ENCODE measurements at places on chromosomes 3 and 15.

DNA sequence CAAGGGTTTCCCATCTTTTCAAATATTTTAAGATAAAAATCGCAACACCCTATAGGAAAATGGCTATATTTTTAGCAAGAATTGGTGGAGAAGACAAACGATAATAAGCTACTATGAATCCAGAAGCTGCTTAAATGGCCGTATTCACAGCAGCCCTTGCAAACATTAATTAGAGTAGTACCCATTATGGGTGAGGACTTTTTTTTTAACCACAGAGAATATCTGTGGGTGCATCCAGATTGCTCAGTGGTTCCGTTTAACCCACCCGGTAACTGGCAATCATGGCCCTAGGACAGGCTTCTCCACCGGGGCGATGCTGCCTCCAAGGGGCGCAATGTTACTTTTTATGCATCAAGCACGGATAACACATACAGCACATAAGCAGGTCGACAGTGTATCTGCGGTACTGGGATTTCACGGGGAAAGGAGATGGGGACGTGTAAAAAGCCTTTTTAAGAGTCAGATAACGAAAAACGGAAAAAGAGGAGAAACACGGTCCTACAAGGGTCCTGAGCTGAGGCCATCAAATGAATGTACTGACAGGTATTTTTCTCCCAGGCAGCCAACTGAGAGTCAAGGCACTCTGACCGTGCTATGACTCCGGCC lies 968 bp upstream of the TMEM266 start:
- DNase-seq = no peak

DNA sequence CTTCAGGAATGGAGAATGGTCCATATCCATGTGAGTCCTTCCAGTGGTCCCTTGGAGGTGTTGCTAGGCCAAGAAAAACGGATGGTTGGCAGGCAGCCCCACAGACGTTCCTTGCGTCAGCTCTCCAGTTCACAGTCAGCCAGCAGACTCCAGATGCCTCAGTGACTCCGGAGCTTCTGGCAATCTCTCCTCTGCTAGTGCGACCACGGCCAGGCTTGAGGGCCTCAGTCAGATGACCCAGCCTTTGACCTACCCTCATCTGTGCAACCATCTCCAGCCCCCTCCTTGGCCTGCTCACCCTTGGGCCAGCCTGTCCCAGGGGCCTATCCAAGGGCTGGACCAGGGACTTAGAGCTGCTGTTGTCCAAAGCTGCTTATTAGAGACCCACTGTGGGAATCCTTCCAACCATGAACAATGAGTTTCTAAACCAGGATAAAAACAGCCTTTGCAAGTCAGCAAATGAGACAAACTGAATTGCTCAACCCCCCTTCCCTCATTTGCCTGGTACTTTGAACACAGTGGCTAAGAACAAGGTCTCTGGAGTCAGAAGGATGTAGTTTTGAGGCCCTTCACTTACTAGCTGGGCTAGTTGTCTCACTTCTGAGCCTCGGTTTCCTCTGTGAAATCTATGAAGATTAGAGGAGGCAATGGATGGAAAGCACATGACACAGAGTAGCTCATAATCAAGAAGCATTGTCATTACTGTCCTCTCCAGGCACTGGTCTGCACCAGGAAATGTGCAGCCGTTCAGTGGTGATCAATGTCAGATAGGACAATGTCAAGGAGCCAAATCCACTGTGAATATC lies 44.8 kb downstream of the ANP32A start:
- DNase-seq = no peak

- no peak for DNase-seq
These were observed 484.1 kb downstream of the IGSF11 start for GRCh38 chr3:118550556-118550955.

DNA sequence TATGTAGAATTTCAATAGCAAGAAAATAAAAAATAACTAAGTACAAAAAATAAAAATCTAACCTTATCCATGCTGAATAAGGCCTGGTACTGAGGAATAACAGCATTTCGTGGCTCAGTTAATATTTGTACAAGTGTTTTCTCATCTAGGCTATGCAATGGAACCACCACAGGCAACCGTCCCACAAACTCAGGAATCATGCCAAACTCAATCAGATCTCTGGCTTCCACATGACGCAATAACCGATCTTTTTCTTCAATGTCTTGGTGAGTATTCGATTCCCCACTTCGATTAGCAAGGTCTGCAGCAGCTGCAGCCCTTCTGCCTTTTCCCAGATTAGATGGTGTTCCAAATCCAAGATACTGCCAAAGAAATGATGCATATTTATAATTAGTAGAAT lies 21.1 kb upstream of the PDCD7 start:
- DNase-seq = no peak

DNA sequence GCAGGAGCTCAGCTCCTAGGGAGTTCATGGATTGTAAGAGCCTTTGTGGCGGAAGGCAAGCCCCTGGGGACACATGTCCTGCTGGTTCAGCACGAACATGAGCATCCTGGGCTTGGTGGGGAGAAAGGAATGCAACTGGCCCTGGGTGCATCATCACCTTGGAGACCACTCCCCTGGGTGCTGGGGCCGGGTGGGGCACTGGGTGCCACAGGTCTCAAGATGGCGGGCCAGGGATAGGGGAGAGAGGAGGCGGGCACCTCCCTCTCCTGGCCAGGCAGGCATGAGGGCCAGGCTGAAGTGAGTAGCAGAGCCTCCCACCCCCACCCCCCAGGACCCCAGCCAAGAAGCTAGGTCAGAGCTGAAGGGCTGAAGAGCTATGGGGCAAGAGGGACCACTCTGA lies 768 bp downstream of the PCBP4 start:
- DNase-seq = no peak

DNA sequence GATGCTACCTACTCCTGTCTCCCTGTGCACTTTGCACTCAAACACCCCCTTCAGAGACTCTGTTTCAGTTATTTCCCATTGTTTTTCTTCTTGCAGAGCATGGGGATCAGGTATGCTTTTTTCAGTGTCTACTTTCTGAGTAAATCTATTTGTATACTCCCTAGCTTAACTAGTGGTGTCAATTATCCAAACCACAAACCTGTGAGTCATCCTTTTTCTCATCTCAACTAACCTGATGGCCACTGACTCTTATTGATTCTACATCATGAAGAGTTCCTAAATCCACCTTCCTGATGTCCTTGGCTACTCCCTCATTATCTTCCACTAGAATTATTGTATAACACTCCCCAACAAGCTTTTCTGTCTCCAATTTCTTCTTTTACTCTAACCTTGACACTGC lies 68.0 kb downstream of the DIPK2A start:
- no peak for DNase-seq

GRCh38 chr3:67059443-67059842 lies 61.3 kb downstream of the KBTBD8 start:
- no peak for DNase-seq

DNA sequence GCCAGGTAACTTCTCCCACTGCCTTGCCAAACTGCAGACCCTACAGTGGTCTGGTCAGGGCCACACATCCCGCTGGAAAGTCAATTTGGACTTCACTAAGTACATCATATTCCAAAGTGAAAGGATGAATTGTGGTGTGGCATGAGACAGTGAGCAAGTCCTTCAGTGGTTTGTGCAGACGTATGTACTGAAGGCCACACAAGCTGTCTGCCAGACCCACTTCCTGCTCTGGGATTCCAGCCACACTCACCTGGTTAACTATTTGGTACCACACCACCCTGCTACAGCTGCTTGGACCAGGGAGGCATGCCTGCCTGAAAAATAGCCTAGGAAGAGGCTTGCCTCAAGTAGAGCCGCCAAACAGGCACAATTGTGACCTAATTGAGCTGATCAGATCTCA lies 94.1 kb upstream of the STRIT1 start:
- no peak for DNase-seq

DNA sequence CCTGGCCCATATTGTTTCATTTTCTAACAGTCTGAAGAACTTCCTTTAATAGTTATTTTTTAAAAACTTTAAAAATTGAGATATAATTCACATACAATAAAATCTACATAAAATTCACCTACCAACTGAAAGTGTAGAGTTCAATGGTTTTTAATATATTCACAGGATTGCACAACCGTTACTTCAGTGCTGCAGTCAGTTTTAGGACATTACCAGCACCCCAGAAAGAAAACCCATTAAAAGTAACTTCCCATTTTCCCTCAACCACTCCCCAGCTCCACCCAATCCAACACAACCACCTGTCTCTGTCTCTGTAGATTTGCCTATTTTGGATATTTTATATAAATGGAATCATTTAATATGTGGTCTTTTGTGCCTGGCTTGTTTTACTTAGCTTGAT lies 29.6 kb downstream of the MGA start:
- no peak for DNase-seq

DNA sequence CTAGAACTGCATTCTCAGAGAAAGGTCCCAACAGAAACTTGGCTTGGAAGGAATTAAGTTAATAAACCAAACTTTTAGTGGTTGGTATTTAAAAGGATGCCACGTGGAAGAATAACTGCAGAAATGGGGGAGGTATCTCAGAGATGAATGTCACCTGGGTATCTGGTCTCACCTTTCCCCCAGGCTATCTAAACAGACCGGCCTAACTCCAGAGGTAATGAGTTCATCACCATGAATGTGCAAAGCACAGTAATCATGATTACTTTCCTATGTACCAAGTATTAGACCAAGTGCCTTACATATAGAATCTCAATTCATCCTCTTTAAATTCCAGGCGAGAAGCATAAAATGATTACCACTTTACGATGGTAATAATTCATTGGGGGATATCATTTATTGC lies 80.8 kb downstream of the FBN1 start:
- no peak for DNase-seq

- no peak for DNase-seq
These were observed 8.6 kb downstream of the IRAK2 start for GRCh38 chr3:10173095-10173925.

GRCh38 chr3:23254835-23255234 lies 51.7 kb downstream of the UBE2E2 start:
- no peak for DNase-seq

DNA sequence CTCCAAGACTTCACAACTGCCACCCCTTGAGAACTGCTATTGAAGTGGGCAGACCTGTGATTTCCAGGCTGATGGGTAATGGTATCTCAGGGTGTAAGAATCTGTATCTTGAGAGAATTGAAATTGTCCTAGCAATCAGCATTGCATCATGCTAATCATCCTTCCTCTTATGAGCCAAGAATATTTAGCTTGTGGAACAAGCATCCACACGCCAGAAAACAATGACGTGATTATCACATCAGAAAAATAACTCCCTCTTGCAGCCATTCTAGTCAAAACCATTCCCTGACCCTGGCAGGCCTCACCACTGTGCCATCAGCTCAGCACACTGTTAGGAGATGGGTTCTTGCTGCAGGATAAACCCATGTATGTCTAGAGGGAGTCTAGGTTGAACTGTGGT lies 6.7 kb downstream of the BCL2L10 start:
- no peak for DNase-seq

DNA sequence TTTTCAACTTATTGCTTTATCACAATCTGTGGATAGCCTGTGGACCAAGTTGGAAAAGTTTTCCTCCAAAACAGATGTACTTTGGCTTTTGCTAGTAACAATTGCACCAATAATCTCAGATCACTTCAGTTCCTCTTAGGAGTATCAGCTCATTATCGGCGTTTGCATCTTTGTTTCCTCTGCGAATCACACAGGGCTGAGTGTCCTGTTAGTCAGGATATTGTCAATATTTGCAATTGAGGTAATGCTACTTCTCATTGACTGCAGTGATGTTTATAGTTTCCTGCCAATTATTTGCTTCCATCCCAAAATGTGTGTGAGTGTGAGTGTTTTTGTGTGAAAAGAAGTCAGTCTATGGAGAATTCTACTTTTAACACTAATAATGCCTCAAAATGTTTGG lies 545.0 kb downstream of the SI start:
- DNase-seq = no peak

GRCh38 chr3:22372292-22373062 lies 621.5 kb upstream of the ZNF385D start:
- DNase-seq = no peak

DNA sequence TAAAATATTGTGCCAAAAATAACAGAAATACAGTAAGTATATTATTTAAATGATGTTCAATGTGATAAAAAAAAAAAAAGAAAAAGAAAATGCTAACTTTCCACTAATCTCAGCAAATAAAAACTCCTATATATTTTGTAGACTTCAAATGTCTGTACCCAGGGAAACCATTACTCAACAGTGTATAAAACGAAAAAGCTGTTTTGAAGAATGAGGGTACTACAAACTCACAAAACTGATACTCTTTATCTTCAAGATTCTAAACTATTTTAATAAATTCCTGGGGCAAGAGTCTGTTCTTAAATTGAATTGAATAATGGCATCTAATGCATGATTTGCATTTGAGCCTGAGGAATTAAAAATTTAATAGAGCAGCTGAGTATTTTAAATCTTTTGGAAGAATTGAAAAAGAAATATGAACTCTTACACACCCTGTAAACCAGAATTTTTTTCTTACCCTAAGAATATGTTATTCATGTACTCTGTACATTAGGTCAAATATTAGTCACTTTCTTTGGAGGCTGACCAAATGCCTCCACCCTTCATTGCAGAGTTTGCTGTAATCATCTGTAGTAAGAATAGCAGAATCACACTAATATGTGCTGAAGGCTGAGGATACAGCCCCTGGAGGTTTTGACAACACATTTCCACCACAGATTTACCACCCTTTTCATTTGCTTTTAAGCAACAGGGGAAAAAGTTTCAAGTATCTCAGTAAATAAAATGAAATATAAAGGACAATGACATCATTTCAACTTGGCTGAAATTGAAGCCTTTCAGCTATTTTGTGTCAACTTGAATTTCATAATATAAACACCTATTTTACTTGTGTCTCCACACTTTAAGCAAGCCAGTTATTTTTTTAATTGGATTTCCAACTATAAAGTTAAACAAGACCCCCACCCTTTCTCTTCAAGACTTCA lies 79.7 kb downstream of the FBN1 start:
- peak; percentile 88 for DNase-seq

GRCh38 chr3:156751461-156752025 lies 74.6 kb upstream of the LEKR1 start:
- peak; percentile 51 for DNase-seq

DNA sequence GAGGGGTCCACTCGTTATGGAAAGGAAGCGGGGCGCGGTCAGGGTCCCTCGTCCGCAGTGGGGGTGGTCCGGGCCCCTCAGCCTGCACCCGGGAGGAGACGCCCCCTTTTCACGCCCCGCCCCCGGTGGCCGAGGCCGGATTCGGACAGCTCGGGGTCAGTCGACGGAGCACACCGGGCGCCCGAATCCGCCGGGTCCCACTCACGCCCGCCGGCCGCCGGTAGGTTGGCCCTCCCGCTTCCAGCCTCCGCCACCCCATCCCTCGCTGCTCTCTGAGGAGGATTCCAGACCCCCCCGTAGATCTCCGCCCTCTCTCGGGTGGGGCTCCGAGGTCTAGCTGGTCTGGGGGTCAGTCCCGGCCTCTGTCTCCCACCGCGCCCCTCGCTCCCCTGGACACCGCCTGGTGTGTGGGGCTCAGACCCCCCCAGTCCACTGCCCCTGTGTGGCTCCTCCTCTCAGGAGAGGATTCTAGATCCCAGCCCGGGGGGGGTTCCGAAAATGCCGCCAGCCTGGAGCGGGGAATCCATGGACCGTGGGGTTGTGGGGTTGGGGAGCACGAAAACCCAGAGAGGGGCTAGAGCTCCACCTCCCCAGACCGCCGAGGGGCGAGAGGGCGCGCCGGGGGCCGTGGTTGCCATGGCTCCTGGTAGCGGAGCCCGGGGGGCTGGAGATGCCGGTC lies 725 bp downstream of the CHL1 start:
- DNase-seq = no peak
